ENCODE measurements at places on chromosomes 13 and 19. TPM values are rescaled to one million over a fixed set of nuclear protein-coding genes. Genes with fewer than 3 reads are reported as not detected.

The ADM5 gene
- total RNA-seq = 6.2 TPM

The VSTM1 gene
- total RNA-seq = not detected

- H3K36me3 ChIP-seq = peaks cover 35% of the 10 kb centered on the region
- H3K4me1 ChIP-seq = peaks cover 76% of the 10 kb centered on the region
- H3K27ac ChIP-seq = peak overlapping the region; percentile 26
These were observed 6.5 kb downstream of the DOT1L start for GRCh38 chr19:2170219-2170618.

- H3K4me1 ChIP-seq = peaks cover 5% of the 10 kb centered on the region
- H3K4me3 ChIP-seq = no peak overlapping the region
- no peaks in the 10 kb centered on the region for H3K36me3 ChIP-seq
- DNase-seq = no peak
- peaks cover 3% of the 10 kb centered on the region for H3K27me3 ChIP-seq
These were observed 169.9 kb downstream of the STK24 start for GRCh38 chr13:98406971-98407370.

GRCh38 chr19:40592170-40592569 is 9.0 kb upstream of the LTBP4 start:
- H3K4me1 ChIP-seq = peaks cover 10% of the 10 kb centered on the region
- no peak overlapping the region for H3K27ac ChIP-seq
- H3K4me3 ChIP-seq = no peak overlapping the region
- DNase-seq = no peak

GRCh38 chr19:35655600-35655999 is 7.5 kb downstream of the COX6B1 start:
- DNase-seq = no peak
- H3K36me3 ChIP-seq = peaks cover 50% of the 10 kb centered on the region
- no peak overlapping the region for H3K27ac ChIP-seq
- H3K27me3 ChIP-seq = no peaks in the 10 kb centered on the region
- no peak overlapping the region for H3K4me3 ChIP-seq
- peaks cover 16% of the 10 kb centered on the region for H3K4me1 ChIP-seq

DNA sequence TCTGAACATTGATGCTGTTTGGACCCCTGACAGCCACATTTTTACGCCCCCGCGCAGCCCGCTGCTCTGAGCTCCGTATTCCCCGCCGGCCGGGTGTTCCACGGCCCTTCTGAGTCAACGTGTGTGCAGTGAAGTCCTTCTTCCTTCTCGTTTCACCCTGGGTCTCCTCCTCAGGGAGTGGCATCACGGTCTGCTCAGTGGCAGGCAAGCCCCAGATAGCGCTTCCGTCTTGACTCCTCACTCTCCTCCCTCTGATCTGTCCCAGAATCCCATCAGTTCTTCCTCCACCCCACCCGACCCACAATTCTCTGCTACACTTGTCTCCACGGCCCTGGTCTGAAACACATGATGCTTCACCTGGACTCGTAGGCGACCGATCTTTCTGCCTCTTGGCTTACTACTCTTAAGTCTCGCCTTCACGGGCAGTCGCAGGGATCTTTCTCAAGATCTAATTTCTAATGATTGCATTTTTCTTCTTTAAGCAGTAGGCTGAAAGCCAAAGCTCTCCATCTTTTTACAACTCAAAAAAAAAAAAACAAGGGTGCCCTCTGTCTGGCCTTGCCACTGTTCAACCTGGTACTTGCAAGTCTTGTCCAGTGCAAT is 33.9 kb downstream of the CCNE1 start:
- peak; percentile 64 for DNase-seq
- peaks cover 10% of the 10 kb centered on the region for H3K4me1 ChIP-seq
- H3K4me3 ChIP-seq = peak overlapping the region; percentile 84
- no peaks in the 10 kb centered on the region for H3K36me3 ChIP-seq
- no peaks in the 10 kb centered on the region for H3K27me3 ChIP-seq

DNA sequence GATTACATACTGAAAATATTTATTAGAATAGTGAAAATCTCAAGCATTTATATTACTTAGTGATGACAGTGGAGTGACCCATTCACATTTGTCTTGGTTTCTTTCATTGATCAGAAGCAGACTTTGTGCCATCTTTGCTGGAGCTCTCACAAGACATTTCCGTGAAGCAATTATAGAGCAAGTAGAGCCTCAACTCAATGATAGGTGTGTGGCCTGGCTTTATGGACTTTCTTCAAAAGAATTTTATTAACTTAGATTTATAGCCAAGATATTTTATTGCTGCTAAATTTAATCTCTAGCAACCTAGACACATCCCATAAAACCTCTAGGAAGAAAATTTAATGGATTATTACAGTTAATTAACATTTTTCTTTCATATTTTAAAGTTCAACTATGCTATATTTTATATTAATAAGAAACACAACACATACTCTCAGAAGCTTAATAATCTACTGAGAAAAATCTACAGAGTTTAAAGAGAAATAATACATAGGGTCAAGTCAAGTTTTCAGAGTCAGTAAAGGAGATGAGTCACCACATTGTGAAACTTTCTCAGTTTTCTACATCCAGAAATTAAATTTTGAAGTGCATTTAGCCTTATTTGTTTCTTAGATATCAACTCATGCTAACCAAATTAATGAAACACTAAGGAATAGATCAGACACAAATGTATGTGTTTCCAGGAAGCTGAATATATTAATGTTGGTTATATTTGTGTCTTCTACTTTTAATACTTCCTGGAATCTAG is 160.5 kb downstream of the LACC1 start:
- H3K4me3 ChIP-seq = no peak overlapping the region
- peaks cover 4% of the 10 kb centered on the region for H3K27me3 ChIP-seq
- H3K27ac ChIP-seq = no peak overlapping the region
- DNase-seq = no peak

DNA sequence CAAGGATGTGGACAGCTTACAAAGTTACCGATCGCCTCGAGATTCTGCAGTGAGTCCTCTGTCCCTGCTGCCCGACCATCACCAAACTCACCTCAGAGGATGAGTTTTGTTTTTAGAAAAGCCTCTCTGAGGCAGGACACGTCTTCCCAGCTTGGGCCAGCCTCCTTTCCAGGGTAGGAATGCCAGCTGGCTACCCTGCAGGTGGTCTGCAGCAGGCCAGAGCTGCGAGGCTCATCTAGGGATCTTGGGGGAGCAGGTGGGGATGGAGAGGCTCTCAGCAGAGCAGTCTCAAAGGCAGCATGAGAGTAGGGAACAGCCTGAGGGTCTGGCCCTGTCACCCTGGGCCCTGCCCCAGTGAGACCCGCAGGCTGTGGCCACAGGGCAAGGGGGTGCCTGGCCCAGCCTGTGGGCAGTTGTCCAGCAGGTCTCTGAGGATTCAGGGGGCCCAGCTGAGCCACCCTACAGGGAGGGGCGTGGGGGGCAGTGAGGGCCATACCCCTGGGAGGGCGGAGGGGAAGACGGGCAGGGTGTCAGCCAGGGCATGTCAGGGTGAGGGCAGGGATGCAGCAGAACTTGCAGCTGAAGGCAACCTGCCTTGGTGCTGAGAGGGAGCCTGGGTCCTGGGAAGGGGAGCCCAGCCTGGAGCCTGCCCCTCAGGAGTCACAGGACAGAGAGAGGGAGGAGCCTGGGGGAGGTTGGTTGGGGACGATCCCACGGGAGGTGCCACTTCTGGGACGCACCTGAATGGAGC is 57.3 kb upstream of the TPM4 start:
- H3K27ac ChIP-seq = no peak overlapping the region
- no peaks in the 10 kb centered on the region for H3K27me3 ChIP-seq
- no peaks in the 10 kb centered on the region for H3K36me3 ChIP-seq
- no peaks in the 10 kb centered on the region for H3K4me1 ChIP-seq
- H3K4me3 ChIP-seq = no peak overlapping the region

DNA sequence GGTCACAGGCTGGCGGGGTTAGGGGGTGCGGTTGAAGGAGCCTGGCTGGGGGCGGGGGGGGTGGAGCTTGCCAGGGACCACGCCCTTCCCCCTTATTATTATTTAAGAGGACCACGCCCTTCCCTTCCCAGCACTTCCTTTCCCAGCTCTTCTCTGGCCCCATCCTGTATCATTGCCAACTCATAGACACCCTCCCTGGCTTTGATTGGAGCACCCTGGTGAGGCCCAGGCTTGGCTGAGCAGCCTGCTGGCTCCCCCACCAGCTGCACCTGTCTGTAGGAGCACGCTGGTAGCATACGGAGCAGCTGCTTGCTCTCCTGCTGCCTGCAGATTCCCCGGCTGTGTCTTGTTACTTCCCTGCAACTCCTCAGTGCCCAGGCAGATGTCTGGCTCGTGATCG is 62.5 kb upstream of the PDX1 start:
- DNase-seq = no peak
- no peak overlapping the region for H3K27ac ChIP-seq
- no peaks in the 10 kb centered on the region for H3K4me1 ChIP-seq
- peaks cover 20% of the 10 kb centered on the region for H3K27me3 ChIP-seq
- H3K4me3 ChIP-seq = no peak overlapping the region
- H3K36me3 ChIP-seq = no peaks in the 10 kb centered on the region

GRCh38 chr13:100333141-100333540 is 244.2 kb downstream of the PCCA start:
- no peak overlapping the region for H3K4me3 ChIP-seq
- DNase-seq = no peak
- H3K36me3 ChIP-seq = peaks cover 25% of the 10 kb centered on the region
- no peaks in the 10 kb centered on the region for H3K4me1 ChIP-seq
- H3K27ac ChIP-seq = no peak overlapping the region

The HPN gene
- not detected for total RNA-seq

The LIM2 gene
- 1.4 TPM for total RNA-seq

The CEACAM4 gene
- total RNA-seq = not detected

The CCNA1 gene
- not detected for total RNA-seq

- H3K4me1 ChIP-seq = no peaks in the 10 kb centered on the region
- H3K36me3 ChIP-seq = no peaks in the 10 kb centered on the region
- H3K27ac ChIP-seq = no peak overlapping the region
- no peak for DNase-seq
These were observed 199.0 kb downstream of the NUFIP1 start for GRCh38 chr13:44790289-44790688.

The RFC3 gene
- total RNA-seq = 63.0 TPM

The ZNF829 gene
- 4.5 TPM for total RNA-seq

The SMG9 gene
- 53.1 TPM for total RNA-seq

DNA sequence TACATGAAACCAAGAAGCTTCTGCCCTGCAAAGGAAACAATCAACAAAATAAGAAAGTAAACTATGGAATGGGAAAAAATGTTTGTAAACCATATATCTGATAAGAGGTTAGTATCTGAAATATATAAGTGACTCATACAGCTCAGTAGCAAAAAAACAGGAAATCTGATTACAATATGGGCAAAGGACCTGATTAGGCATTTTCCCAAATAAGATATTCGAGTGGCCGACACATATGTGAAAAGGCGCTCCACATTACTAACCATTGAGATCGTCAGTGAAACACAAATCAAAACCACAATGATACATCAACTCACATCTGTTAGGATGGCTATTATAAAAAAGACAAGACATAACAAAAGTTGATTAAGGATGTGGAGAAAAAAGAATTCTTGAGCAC is 2818.6 kb upstream of the PCDH20 start:
- H3K36me3 ChIP-seq = no peaks in the 10 kb centered on the region
- no peak overlapping the region for H3K27ac ChIP-seq
- DNase-seq = no peak
- H3K27me3 ChIP-seq = no peaks in the 10 kb centered on the region

DNA sequence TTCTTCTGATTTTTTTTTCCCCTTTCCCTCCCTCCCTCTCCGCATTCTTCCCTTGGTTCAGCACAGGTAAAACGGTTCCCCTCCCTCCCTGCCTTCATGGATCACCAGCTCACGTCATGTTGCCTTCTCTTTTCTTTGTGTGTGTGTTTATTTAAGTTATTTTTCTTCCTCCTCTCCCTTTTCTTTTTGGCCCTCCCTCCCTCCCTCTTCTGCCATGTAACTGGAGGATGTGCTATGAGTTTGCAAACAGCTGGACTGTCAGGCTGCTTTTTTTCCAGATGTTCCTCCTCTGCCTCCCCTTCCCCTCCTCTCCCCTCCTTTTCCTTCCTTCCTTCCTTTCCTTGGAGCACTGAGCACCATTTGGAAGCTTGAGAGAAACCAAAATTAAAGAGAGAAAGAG is 2.0 kb downstream of the LENG9 start:
- no peaks in the 10 kb centered on the region for H3K27me3 ChIP-seq
- H3K4me1 ChIP-seq = peaks cover 28% of the 10 kb centered on the region
- no peak for DNase-seq
- peak overlapping the region; percentile 83 for H3K27ac ChIP-seq
- H3K36me3 ChIP-seq = peaks cover 38% of the 10 kb centered on the region

DNA sequence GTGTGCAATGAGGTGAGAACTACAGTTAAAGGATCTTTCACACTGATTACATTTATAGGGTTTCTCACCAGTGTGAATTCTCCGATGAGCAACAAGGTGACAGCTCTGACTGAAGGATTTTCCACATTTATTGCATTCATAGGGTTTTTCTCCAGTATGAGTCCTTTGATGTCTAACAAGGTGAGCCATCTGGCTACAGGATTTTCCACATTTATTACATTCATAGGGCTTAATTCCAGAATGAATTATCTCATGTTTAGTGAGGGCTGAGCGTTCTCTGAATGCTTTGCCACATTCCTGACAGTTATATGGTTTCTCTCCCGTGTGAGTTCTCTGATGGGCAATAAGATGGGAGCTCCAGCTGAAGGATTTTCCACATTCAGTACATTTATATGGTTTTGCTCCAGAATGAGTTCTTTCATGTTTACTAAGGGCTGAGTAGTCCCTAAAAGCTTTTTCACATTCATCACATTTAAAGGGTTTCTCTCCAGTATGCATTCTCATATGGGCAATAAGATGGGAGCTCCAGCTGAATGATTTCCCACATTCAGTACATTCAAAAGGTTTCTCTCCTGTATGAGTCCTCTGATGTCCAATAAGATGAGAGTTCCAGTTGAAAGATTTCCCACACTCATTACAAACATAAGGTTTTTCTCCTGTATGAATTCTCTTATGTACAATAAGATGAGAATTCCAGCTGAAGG is 4.4 kb upstream of the C19orf18 start:
- H3K4me1 ChIP-seq = no peaks in the 10 kb centered on the region
- H3K36me3 ChIP-seq = peaks cover 91% of the 10 kb centered on the region
- H3K27ac ChIP-seq = no peak overlapping the region

DNA sequence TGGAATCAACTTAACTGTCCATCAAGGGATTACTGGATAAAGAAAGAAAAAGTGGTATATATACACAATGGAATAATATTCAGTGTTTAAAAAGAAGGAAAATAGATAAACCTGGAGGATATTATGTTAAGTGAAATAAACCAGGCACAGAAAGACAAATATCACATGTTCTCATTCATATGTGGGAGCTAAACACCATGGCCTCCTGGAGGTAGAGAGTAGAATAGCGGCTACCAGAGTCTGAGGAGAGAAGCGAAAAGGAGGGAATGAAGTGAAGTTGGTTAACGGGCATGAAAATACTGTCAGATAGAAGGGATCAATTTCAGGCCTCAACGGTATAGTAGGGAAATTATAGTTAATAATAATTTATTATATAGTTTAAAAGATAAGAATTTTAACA is 147.5 kb upstream of the OBI1 start:
- no peak for DNase-seq
- no peaks in the 10 kb centered on the region for H3K36me3 ChIP-seq
- H3K4me1 ChIP-seq = no peaks in the 10 kb centered on the region
- peaks cover 10% of the 10 kb centered on the region for H3K27me3 ChIP-seq
- H3K4me3 ChIP-seq = no peak overlapping the region

The ATP1A3 gene
- total RNA-seq = 5.9 TPM

The CYP4F8 gene
- not detected for total RNA-seq

The BAX gene
- total RNA-seq = 182 TPM

GRCh38 chr19:53871454-53871853 is 3.8 kb downstream of the MYADM start:
- H3K27me3 ChIP-seq = no peaks in the 10 kb centered on the region
- H3K27ac ChIP-seq = peak overlapping the region; percentile 73
- H3K4me1 ChIP-seq = peaks cover 49% of the 10 kb centered on the region
- H3K4me3 ChIP-seq = peak overlapping the region; percentile 34

- H3K4me1 ChIP-seq = no peaks in the 10 kb centered on the region
- no peak overlapping the region for H3K4me3 ChIP-seq
- no peak overlapping the region for H3K27ac ChIP-seq
- no peaks in the 10 kb centered on the region for H3K27me3 ChIP-seq
- no peaks in the 10 kb centered on the region for H3K36me3 ChIP-seq
These were observed 73.8 kb downstream of the SLITRK6 start for GRCh38 chr13:85725433-85725832.

Data from activated CD8-positive, alpha-beta T cell treated with anti-CD3 and anti-CD28 coated beads for 36 hours (primary cell).